Amygdala (tissue), 56 donors: ENCODE measurements at places on chromosomes 3 and 15.
A peak's percentile ranks its signal among the peaks of the same experiment; 100 is the strongest.

- DNase-seq: no peak
Measured at GRCh38 chr3:170790647-170791046, 79.3 kb downstream of the RPL22L1 start.

- no peak for DNase-seq
Measured at GRCh38 chr15:43249236-43249635, 17.5 kb downstream of the TGM5 start.

DNA sequence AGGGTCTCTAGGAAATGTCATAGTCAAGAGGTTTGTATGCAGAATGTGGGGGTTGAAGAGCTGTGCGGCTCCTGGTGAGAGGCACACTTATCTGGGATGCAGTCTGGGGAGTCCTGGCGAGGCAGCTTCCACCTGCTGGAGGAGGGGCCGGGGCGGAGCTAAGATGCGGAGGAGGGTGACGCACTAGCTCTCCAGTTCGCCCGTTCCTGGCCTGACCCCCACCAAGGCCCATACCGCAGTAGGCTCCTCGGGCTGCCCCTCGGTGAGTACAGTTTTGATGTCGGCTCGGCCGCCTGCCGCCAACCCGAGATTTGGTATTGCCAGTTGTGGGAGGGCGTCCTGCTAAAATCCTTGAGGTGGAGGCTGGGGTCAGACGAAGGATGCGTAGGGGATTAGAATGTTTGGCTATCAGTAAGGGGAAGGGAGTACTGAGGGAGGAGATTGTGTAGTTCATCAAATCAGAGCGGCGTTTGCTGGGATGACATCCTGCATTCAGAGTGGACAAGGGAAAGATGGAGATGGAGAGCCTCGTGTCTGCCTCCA is at the start of gene SCG5:
TSS of gene SCG5 (plus strand) at position 194 of the 543 bp plus-strand sequence. CDS start 1,883 bp downstream, outside the sequence.
- peak; percentile 57 for DNase-seq

GRCh38 chr15:86623236-86623635 is 543.6 kb downstream of the AGBL1 start:
- DNase-seq: no peak

- DNase-seq: no peak
Measured at GRCh38 chr3:133037436-133037835, 755 bp upstream of the TMEM108 start.

- no peak for DNase-seq
Measured at GRCh38 chr3:60698117-60698516, 553.1 kb downstream of the FHIT start.

GRCh38 chr15:38041576-38041975 is 107.1 kb downstream of the TMCO5A start:
- DNase-seq: no peak

- no peak for DNase-seq
Measured at GRCh38 chr3:102605153-102605552, 170.3 kb downstream of the ZPLD1 start.

GRCh38 chr3:143910756-143911155 is 60.9 kb upstream of the DIPK2A start:
- DNase-seq: no peak

DNA sequence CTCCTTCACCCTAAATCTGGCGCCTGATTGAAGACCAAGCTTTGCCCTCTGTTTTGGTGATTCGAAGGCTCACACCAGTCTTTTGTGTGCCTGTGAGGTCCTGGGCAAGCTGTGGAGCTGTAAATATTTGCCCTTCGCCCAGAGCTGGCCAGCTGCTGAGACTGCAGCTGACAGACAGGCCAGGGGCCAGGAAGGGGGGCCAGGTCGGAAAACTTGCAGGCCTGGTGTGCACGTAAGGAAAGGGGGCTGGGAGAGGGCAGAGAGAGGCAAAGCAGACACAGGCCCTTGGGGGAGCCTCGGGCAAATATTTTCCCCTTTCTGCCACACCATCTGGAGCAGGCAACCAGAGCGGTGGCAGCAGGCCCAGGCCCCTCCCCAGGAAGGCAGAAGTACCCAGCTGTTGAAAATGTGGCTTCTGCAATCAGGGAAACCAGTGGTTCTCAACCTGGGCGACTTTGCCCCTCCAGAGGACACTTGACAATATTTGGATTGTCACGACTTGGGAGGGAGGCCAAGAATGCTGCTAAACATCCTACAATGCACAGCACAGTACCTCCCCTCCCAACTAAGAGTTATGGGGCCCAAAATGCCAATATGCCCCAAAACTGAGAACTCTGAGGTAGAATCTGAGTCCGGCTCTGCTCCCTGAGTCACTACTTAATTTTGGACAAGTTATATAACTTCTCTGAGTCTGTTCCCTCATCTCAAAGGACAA is 2.5 kb downstream of the PDZRN3 start:
- DNase-seq: peak; percentile 6

- no peak for DNase-seq
Measured at GRCh38 chr3:63961891-63962290, 49.7 kb upstream of the SCAANT1 start.

- DNase-seq: no peak
Measured at GRCh38 chr3:36905545-36905944, 39.3 kb downstream of the TRANK1 start.

DNA sequence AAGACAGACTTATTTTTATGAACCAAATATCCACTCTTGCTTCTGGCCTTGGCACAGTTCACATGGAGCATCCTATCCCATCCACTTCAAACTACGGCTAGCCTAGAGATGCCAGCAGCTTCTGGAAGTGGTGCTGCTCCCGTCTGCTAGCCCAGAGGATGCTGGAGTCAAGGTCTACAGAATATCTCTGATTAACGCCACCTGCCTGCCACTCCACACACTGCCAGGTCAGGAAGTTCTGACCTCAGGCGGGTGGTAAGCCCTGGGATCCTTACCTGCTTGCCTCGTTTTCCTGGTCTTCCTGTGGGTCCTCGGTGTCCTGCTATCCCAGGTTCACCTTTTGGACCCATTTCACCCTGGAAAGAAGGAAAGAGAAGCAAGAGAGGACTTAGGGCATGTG is 42.9 kb downstream of the EAF1 start:
- DNase-seq: no peak

DNA sequence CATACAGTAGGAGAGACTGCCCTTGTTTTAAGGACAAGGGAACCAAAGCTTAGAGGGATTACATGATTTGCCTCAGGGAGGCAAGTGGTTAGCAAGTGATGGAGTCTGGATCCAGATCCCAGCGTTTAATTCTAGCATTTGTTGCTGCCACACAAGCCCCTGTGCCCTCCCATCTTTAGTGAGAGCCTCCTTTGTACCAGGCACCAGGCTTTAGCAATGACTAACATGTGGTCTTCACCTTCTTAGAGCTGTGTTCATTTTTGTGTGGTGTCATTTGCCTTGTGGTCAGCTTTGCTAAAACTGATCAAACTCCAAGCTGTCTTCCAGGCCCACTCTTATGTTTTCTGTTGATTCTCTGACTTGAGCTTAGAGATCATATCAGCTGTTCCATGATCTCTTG is 290.5 kb downstream of the RPLP1 start:
- DNase-seq: no peak

- no peak for DNase-seq
Measured at GRCh38 chr3:122515020-122515468, 305 bp upstream of the KPNA1 start.

DNA sequence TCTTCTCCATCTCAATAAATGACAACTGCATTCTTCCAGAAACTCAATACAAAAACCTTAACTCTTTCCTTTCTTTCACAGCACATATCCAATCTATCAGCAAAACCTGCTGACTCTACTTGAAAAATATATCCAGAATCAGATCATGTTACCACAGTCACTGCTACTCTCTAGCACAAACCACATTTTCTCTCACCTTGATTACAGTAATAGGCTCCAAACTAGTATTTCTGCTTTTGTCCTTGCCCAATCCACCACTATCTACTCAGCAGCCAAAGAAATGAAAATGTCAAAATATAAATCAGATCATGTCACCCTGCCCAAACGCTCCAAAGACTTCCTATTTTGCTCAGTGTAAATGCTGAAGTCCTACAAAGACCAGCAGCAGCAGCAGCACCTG is 15.2 kb downstream of the TMCC1 start:
- no peak for DNase-seq

- no peak for DNase-seq
Measured at GRCh38 chr15:34851751-34852150, 56.4 kb upstream of the ACTC1 start.
